Frontal cortex (tissue), 4 donors: ENCODE measurements at places on chromosomes 1 and 21. TPM values are rescaled to one million over a fixed set of nuclear protein-coding genes. Genes with fewer than 3 reads are reported as not detected.

DNA sequence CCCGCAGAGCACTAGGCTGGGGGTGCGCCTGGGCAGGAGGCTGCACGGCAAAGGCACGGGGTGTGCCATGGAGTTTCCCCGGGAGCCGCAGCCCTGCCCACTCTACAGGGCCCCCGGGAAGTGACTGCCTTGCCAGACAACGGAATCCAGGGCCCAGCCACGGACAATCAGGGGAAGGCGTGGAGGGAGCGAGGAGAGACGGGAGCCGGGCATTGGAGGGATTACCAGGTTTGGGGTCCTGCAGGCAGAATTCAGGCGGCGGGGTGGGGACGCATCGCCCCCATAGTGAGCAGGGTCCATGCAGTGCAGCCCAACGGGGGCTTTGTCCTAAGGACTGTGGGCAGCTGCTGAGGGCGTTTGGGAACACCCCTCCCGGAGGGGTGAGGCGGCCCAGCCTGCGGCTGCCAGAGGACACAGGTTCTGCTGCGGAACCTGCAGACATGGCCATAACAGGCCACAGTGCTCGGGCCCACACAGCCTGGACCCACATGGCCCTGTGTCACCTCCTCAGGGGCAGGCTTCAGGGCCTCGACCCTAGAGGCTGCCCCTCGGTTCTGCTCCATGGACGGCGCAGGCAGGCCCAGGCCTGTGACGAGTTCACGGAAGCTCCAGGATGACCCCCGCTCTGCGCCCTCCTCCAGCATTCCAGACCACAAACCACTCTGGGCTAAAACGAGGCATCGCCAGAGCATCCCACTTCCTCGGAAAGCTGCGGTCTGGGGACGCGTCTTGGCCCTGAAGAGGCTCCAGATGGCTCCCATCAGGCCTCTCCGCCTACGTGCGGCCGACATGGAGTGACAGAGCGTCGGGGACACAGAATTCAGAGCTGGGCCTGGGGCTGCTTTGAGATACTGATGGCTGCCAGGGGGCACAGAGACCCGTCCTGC is 54.5 kb downstream of the COL6A1 start:
- DNase-seq: no peak

CFAP74 gene
- 0.41 TPM for total RNA-seq

DNA sequence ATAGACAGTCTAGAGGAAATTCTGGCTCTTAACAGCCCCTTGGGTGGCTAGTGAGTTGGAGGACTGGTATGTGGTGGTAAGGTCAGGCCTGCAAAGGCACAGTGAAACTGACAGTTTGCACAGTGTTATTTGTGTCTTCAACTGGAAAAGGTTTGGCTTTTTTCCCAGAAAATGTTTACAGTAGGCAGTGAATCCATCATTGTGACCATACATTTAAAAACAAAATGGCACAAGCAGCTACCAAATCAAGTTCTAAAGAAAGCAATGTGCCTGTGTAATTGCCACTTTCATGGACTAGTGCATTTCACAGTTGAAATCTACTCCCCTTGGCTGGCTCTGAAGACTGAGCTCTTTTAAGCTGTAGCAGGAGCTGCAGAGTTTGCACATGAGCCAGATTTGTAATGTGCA is 24.8 kb downstream of the ATPAF1 start:
- no peak for DNase-seq

GRCh38 chr1:174953285-174954072 is 46.3 kb upstream of the CACYBP start:
- no peak for DNase-seq

DNA sequence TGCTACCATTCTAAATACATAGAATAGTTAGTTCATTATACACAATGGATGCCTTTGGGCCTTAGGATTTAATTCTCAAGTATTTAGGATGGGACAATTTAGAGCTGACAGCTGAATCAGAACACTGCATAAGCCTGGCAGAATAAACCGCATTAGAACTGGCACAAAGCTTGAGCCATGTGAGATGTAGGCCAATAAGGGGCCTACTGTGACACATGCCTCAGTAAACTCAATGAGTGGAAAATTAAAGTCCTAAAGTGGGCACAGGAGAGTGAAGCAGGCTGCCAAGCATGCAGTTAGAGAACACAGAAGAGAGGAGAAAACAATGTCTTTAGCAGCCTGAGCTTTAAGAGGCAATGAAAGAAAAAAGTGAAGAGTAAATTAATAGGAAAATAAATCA is 24.3 kb downstream of the SCYL3 start:
- DNase-seq: no peak

DNA sequence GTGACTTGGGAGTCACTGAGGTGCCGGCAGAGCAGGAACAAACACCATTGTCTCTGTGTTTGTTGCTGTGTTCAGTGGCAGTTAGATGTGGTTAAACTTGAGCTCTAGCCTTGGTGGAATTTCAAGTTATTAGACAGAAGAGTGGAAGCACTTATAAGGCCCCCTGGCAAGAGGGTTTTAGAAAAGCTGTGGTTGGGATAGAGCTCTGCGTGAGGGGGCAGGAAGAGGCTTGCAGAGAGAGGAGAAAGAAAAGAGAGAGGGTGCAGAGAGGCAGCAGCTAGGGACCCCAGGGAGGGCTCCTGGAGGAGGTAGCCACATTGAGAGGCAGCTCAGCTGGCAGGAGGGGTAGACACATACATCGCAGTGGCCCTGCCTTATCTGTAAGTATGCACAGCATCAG is 128.2 kb downstream of the GALNT2 start:
- DNase-seq: no peak

- no peak for DNase-seq
These were observed 20.9 kb upstream of the SNX27 start for GRCh38 chr1:151590961-151591360.

DNA sequence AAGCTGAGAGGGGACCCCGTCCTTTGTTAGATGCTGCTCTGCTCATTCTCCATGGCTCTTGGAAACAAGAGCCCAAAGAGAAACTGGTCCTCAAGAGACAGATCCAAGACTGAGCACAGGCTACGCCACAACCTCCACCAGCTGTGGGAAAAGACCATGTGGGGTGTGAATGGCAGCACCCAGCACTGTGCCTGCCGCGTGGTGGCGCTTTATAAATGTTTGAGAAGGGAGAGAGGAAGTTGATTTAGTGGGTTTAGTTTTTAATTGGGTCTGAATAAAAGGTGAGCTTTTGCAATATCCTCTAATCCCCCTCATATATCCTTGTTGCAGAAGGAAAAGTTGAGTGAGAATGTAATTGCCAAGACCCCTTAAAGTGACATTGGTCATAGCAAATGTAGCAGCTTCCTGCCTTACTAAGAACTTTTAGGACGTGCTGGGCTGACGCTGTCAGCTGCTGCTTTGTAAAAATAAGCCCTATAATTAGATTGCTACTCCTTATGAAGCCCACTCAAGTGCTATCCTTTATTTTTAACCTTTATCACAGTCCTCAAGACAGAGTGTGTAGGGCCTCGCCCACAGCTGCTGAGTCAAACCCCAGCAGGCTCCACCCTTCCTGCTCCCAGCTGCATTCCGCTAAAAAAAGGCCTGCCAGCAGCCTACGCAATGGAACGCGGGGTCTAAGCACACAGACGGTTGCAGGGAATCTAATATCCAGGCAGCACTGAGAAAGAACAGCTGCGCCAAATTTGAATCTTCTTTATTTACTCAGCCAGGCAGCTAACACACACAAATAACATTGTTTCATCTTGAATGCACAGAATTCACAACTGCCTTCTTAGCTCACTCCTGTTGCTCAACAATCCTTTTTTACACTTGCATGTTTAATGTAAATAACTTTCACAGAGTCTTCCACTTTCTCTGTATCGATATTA is 47.4 kb upstream of the PRDX6 start:
- peak; percentile 42 for DNase-seq

- no peak for DNase-seq
These were observed 123.9 kb downstream of the RRAGC start for GRCh38 chr1:38735651-38736161.

DNA sequence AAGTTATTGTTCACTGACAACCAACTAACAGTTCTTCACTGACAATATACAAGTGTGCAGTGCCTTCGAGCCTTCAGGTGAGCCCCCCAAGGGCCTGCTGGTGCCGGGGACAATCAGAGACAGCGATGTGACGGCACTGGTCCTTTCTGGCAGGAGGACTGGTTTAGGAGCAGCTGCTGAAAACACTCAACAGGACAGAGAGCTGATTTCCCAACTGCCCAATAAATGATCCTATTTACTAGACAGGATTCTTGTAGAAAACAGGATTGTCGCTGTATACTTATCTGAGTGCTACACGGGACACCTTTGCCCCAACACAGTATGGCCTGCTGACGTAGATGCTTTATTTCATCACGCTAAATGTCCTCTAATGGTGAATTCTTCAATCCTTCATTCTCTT is 65.4 kb downstream of the TP53BP2 start:
- DNase-seq: no peak

DNA sequence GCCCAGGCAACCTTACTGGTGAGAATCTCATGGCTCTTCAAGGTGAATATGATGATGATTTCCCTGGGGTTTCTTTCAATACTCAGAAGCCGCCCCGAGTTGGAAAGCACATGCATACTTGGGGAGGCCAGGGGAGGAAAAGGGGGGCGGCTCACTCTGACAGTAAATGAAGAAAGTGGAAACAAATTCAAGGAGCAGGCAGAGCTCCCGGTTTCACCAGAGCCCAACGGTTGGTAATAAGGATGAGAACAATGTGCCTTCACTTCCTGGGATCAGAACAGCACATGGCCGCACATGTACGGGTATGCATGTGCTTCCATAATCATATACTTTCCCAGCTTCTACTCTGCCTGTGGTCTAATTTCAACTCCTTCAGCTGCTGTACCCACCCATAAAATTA is 3.8 kb upstream of the ARHGEF2 start:
- no peak for DNase-seq

DNA sequence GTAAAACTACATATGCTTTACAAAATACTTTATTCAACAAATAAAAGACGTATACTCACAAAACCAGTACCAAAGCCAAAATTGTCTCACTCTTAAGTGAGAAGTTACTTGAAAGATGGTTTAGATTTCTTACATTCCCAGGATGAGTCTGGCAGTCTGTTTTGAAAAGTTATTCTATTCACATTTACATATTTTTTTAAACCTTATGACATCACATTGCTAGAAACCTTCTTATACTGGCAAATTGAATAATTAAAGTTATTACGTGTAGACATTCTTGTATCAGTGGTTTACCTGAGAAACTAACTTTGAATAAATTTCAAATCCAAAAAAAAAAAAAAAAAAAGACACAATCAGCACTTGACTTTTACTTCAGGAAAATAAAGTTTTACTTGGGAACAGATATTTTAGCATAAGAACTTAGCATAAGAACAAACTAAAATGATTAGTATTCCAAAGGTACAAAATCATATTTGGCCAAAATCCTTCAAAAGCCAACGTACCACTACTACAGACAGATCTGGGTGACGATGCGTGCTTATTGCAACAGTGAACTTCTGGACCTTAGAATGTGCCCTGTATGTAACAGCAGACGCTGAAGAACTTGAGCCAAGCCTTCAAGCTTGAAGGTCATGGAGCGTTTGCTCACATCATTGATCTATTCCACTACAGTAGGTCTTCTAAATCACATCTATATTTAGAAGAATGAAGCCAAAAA is 2.5 kb downstream of the CDC42BPA start:
- peak; percentile 24 for DNase-seq

TRIM67 gene
- 24.1 TPM for total RNA-seq

- no peak for DNase-seq
These were observed 674 bp upstream of the HES5 start for GRCh38 chr1:2530513-2531361.

DNA sequence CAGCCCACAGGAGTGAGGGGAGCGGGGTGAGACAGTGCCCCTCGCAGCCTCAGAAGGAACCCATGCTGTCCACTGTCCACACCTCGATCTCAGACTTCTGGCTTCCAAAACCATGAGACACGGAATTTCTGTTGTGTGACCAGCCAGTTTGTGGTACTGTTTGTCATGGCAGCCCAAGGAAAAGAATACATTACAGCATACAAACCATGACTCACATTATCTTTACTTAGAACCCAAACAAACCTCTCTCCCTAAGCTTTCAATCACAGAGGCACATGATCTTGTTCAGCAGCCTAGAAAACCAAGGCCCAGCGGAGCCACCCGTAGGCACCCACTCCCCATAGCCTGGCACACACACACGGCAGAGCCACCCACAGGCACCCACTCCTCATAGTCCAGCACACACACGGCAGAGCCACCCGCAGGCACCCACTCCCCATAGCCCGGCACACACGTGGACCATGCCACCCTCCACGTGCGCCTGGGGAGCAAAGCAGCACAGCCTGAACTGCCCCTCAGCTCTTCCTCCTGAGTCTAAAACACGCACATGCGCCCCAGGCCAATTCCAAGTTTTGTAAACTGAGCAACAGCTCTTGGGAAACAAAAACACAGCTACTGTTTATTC is 458 bp upstream of the KRTAP10-4 start:
- no peak for DNase-seq

DNA sequence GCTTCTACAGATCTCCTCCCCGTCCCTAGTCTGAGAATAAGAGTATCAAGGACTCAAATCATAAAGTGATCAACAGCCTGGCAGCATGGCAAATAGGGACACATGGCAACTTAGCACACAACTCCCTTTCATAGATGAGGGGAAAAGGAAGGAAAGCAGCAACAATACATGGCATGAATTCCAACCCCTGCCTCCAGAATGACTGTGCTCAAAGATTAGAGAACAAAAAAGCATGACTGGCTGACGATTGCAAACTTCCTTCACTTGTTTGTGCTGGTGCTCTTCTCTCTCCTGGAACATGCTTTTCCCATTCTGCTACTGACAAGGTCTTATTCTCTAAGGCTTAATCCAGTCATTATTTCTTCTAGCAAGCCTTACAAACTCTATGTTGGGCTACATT is 11.5 kb downstream of the KTI12 start:
- DNase-seq: no peak

PLA2G2D gene
- not detected for total RNA-seq

TNNT2 gene
- total RNA-seq: not detected

APH1A gene
- total RNA-seq: 83.2 TPM

GRCh38 chr1:172408958-172409357 is 11.5 kb upstream of the C1orf105 start:
- DNase-seq: no peak

FCGR3B gene
- total RNA-seq: 0.82 TPM

DNA sequence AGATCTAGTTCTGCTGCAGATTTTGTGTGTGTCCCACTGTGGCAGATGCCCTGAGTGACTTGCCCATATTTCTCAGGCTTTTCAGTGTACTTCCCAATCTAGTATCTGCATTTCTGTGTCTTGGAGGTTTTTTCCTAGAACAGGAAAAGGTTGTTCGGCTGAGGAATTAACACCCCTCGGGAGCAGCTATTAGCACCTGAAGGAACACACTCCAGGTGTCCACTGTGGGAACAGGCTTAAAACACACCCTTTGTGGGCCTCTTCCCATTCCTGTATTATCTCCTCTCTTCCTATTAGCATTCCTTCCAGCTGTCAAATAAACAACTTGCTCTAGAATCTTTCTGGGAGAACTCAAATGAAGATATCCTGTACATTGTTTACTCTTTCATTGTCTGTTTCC is 178.3 kb downstream of the HMCN1 start:
- DNase-seq: no peak
